Gastrocnemius medialis (tissue), 4 donors: ENCODE measurements at places on chromosomes 11 and 22. TPM values are rescaled to one million over a fixed set of nuclear protein-coding genes. Genes with fewer than 3 reads are reported as not detected.

FOSL1 gene
- 0.36 TPM for total RNA-seq

GRCh38 chr11:9771071-9771511, 107.2 kb downstream of the SWAP70 start:
- H3K4me3 ChIP-seq, result no peak overlapping the region
- no peak for DNase-seq
- H3K36me3 ChIP-seq, result no peaks in the 10 kb centered on the region
- no peak overlapping the region for H3K27ac ChIP-seq

KDM4E gene
- not detected for total RNA-seq

DNA sequence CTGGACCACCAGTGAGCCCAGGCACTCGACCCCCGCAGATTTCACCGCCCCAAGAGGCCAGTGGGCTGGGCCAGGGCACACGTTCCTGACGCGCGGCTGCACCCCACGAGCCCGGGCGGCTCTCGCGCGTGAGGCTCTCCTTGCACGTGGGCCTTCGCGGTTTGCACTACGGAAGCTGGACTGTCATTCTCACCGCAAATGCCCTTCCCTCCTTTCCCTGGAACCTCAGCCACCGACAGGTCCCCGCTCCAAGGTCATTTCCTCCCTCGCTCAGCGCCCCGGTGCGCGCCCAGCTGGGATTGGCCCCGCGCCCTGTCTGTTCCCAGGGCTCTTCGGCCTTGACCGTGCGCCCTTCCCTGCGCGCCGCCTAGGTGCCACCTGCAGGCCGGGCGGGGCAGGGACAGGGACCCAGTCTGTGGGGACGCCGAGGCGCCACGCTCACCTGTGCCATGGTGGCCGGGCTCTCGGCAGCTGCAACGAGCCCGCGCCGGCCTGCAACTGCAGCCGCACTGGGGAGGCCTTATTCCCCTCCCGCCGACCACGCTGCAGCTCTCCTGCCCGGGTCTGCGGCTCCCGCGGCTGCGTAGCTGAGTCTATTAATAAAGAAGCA, 2.1 kb upstream of the CPT1A start:
- no peaks in the 10 kb centered on the region for H3K27me3 ChIP-seq
- no peaks in the 10 kb centered on the region for H3K36me3 ChIP-seq
- H3K4me3 ChIP-seq, result peak overlapping the region; percentile 50
- peaks cover 26% of the 10 kb centered on the region for H3K4me1 ChIP-seq
- DNase-seq, result peak; percentile 53

GRCh38 chr11:74937696-74938475, 11.0 kb downstream of the XRRA1 start:
- H3K27ac ChIP-seq, result no peak overlapping the region
- H3K4me1 ChIP-seq, result peaks cover 10% of the 10 kb centered on the region
- no peak for DNase-seq

PLEKHA7 gene
- 2.2 TPM for total RNA-seq
